ENCODE measurements at places on chromosomes 2 and 18. TPM values are rescaled to one million over a fixed set of nuclear protein-coding genes. Genes with fewer than 3 reads are reported as not detected.

GRCh38 chr2:238574490-238575271, 148.0 kb downstream of the ASB1 start:
- DNase-seq, result no peak

DCAF17 gene
- total RNA-seq, result 18.6 TPM

PGAP1 gene
- 38.9 TPM for total RNA-seq

DNA sequence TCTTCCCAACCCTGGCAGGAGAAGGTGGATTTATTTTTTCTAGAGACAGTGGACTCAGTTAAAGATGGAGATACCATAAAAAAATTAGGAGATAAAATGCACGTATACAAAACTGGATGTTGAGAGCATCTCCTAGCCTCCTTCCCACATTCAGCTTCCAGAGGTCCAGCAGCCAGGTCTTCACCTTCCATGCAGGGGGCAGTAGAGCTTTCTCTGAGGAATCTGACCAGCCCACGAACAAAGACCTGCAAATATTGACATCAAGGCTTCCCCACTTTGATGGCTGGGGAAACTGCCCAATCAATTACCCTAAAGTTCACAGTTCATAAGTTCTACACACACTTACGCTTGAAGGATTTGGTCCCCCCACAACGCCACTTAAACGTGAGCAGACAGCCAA, 24.5 kb downstream of the AQP4 start:
- no peak for DNase-seq

DNA sequence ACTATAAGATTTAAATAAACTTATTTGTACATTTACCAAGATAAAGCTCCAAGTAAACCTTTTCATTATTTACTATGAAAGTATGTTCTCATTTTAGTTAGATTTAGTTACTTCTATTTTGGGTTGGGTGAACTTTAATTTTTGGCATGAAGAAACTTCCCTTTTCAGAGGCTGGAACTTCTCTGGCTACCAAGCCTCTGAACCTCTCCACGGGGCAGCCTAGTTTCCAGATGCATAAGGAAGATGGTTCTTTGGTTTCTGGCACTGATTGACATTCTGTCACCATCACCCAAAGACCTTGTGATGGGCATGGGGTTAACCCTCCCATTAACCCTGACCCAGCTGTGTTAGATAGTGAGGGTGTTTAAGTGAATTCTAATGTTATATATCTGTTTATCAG, 17.1 kb downstream of the PSD4 start:
- no peak for DNase-seq

- DNase-seq, result no peak
Observed at GRCh38 chr18:45166836-45167551, 448.3 kb upstream of the SLC14A2 start.

All from ovary (tissue), 10 donors.